ENCODE measurements at places on chromosomes 12 and 14.

DNA sequence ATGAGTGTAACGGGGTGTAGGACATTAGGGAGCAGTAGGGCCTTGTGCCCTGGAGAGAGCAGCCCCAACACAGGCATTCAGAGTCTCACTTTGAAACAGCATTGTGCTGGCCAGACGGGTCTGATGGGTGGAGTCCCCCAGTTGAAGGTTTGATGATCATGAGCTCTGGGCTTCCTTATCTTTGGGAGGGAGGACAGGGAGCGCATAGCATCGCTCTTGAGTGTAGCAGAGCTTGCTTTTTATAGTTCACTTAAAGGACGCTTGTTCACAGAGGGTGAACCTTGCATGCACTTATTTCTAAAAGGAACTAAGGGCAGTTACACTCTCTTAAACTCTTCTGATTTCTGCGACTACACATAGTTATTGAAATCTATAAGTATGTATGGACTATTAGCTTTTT lies 10.6 kb downstream of the KCNK13 start:
- DNase-seq: no peak

DNA sequence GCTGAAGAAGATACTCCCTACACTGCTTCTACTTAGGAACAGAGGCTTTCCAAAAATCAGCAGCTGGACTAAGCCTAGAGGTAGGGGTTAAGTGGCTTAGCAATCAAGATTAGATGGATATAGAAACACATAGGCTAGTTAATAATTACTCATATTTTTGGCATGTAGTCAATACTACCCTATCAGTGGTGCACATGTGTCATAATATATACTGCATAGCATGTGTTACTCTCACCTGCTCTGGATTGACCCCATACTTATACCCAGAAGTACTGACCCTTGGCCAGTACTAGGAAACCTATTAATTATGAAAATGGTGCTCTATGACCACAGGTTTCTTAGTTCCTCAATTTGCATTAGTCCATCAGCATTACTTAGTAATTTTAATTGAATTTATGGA lies 528.4 kb upstream of the LMO3 start:
- no peak for DNase-seq

- DNase-seq: no peak
Observed at GRCh38 chr12:8773461-8773860, 49.0 kb upstream of the A2ML1 start.

DNA sequence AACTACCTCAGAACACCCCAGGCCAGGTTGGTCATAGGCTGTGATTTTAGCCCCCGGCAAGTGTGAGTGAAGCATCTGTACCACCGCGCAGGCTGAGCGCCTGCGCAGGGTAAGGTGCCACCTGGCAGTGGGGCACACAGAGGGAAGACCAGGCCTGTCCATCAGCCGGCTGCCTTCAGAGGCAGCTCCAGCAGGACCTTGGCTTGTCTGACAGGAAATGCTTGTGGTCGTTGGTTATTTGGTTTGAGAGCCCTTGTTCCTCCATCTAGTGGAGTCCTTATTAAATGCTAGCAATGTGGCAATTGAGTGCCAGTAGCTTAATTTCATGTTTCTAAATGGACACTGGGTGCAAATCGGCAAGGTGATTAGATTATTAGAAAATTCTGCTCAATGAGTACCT lies 27.5 kb downstream of the SLC25A29 start:
- DNase-seq: no peak

- no peak for DNase-seq
Observed at GRCh38 chr12:19620222-19620621, 180.9 kb downstream of the AEBP2 start.

- no peak for DNase-seq
Observed at GRCh38 chr12:17335487-17335886, 729.5 kb upstream of the LMO3 start.

DNA sequence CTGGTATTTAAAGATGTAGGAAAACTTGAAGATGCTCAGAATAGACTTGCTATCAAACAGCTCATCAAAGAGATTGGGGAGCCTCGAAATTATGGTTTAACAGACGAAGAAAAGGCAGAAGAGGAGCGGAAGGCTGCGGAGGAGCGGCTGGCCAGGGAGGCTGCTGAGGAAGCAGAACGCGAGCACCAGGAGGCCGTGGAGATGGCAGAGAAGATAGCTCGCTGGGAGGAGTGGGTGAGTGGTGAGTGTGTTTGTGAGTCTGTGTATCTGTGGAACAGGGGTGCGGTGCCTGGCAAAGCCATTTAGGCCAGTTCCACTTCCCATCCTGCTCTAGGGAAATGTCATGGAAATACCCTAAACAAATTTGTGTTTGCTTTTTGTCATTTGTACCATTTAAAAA lies 19.2 kb upstream of the PAPOLA start:
- DNase-seq: no peak

GRCh38 chr12:45989287-45989686 lies 1.1 kb downstream of the SCAF11 start:
- DNase-seq: no peak

DNA sequence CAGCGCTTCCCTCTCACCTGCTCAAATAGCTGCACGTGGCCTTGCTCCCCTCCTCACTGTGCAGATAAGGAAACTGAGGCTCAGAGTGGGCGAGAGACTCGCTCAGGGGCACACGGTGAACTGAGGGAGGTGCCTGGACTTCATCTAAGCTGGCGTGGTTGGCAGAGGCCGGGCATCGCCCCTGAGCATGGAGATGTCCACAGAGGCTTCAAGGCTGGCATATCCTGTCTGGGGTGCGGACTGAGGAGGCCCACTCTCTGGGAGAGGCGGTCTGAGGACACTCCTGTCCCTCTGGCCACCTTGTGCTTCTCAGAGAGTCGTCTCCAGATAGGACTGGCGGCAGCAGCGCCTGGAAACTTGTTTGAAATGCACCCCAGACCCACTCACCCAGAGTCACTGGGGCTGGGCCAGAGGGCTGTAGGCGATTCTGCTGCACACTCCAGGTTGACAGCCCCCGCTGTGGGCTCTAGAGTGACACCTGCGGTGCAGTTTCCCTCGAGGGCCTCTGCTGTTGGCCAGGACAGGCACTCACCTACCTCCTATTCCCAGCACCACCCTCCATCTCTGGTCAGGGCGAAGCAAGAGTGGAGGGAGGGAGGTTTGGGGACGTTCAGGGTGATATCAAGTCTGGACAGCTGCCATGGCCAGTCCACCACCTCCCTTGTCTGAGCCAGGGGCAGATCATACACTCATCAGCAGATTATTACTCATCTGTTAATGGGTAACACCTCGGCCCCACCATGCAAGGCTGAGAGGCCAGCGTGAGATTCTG lies 11.2 kb upstream of the LBHD2 start:
- no peak for DNase-seq

DNA sequence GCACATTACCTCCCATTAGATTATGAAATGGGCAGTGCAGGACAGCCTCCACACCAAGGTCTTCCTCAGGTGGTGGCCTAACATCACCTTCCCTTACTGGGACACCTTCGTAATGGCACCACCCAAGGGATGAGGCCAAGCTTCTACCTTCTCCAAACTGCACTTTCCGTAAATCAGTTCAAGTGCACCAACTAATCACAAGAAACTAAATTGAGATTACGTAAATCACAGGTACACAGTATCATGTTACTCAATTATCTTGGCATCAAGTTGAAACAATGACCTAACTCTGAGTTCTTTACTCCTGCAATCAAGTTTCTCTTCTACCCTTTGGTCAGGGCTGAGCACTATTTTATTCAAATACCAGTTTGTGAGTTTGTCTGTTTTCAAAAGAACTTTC lies 13.8 kb downstream of the SLC41A2 start:
- no peak for DNase-seq

DNA sequence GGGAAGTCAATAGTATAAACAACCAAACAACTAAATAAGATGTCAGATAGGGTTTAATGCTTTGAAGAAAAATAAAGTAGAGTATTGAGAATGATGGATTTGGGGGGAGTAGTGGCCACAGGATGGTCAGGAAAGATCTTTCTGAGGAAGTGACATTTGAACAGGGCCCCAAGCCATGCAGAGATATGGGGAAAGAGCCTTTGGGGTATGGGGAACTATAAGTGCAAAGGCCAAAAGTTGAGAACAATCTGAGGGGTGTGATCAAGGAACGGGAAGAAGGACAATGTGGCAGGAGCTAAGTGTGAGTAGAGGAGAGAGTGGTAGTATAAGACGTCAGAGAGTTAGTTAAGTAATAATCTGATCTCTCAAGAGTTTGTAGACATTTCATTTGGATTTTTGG lies 1.3 kb downstream of the MRPS35 start:
- DNase-seq: no peak

GRCh38 chr14:44828023-44828422 lies 133.7 kb downstream of the KLHL28 start:
- no peak for DNase-seq

DNA sequence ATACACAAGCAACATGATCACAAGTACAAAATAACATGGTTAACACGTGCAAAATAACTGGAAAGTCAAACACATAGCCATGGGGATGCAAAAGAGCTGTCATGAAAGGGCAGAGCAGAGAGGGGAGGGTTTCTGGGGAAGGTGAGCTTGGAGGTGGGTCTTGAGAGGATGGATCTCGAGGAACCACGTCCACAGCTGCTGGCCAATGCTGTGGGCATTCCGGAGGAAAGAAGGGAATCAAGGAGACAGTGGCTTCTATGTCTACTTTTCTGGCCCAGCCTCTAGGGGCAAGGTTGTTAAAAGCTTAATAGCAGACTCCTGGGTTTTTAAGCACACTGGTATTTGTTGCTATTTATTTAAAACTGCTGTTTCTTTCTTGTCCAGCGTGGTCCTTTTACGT lies 8.4 kb upstream of the MYH7 start:
- no peak for DNase-seq

DNA sequence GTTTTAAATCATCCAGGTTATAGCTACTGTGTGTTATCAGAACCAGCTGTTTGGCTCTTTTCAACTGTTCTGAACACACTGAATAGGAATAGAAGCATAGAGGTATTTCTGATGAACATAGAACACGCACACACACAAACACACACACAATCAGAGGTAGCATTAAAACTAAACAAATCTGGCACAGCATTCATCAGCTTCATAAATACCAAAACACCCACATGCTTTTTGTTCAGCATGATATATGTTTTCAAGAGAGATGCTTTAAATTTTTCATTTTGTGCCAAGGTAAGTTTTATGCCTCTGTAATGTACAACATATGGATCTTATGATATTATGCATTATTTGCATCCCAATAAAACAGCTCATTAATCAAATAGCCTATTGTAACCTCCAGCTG lies 208.6 kb downstream of the GALC start:
- no peak for DNase-seq

- DNase-seq: no peak
Observed at GRCh38 chr14:97644365-97644764, 847.2 kb downstream of the VRK1 start.

DNA sequence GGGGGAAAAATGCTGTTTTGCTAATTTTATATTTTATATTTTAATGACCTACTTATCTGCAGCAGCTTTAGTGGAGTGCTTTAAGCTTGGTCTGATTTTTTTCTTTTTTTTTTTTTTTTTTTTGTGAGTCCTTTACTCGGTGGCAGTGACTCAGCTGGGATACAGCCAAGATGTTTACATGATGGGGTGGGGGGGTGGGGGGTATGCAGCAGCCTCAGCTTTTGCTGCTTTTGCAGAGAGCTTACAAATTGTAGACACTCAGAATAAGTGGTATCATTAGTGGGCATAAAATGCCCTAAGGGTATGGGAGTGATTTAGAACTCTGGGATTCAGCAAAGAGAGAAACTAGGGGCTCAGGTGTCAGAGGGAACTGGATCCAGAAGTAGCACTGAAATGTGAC lies 38.2 kb upstream of the ARHGAP5 start:
- no peak for DNase-seq

DNA sequence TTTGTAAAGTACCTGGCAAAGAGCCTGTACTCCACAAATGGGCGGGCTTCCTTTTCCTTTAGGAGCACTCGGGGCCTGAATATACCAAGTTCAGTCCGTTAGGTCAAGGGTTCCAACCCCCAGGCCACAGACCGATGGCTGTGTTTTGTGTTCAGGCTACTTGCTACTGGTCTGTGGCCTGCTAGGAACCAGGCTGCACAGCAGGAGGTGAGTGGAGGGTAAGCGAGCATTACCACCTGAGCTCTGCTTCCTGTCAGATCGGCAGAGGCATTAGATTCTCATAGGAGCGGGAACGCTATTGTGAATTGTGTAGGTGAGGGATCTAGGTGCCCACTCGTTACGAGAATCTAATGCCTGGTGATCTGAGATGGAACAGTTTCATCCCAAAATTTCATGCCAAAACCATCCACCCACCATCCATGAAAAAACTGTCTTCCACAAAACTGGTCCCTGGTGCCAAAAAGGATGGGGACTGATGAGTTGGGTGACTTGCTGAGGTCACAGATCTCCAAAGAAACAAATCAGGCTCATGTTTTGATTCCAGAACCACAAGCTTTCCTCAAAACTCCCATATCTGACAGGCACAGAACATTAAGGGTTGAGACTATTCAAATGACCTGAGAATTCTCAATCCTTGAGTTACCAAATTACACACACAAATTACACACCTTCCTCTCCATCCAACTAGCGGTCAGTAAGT lies 4.2 kb downstream of the CSRP2 start:
- DNase-seq: no peak

- DNase-seq: no peak
Observed at GRCh38 chr12:81539279-81539678, 219.9 kb downstream of the PPFIA2 start.

DNA sequence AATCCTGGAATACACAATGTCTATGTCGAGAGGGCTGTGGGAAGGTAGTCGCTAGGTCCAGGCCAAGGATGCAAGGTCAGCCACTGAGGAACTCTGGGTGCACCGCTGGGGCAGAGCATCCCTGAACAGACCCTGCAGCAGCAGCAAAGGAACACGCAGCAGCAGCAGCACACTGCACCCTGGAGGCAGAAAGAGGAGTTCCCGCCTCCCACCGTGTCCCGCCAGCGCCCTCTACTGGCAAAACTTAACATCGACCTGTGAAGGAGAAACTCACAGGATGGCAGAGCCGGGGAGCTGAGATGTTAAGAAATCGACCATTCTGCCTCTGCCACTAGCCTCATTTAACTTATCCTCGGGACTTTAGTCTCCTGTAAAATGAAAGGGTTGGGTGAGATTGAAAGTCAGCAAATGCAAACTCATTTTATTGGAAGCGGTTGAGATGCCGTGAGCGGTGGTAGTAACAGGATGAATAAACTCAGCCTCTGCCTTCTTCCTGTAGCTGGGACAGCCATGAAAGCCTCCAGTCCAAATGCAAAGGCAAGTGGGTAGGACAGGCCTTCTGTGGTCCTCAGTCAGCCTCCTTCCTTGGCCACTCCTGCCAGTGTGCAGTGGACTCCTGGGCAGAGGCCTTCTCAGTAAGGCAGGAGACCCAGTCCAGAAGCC lies 45.6 kb downstream of the STAB2 start:
- DNase-seq: no peak

DNA sequence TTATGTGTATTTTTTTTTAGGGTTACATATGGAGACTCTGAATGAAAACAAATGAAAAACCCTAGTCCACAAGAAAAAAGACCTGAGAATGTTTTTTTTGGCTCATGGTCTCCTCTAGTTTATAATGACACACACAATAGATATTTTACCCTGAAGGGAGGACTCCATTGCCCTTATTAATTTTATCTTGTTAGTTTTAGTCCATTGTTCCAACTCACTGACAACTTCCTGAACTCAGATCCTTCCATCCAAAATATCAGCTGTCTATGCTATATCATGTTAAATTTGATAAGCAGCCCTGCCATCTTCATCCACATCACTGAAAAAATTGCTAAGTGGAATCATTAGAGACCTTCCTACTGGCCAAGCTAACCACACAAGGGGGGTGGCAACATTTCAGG lies 232.1 kb downstream of the MON2 start:
- DNase-seq: no peak

GRCh38 chr12:98845957-98846356 lies 200.9 kb downstream of the APAF1 start:
- DNase-seq: no peak

- no peak for DNase-seq
Observed at GRCh38 chr14:98951521-98952152, 320.4 kb downstream of the BCL11B start.
